Amygdala (tissue), 56 donors: ENCODE measurements at places on chromosomes 5 and 9.

GRCh38 chr9:3976865-3977613 lies 322.8 kb downstream of the GLIS3 start:
- no peak for DNase-seq

- DNase-seq, result no peak
Observed at GRCh38 chr5:115809946-115810345, 6.5 kb downstream of the CDO1 start.

GRCh38 chr5:140642718-140643117 lies 3.5 kb downstream of the TMCO6 start:
- no peak for DNase-seq

- DNase-seq, result no peak
Observed at GRCh38 chr9:14769230-14769571, 46.7 kb upstream of the CER1 start.

GRCh38 chr5:175501759-175502158 lies 23.4 kb downstream of the SFXN1 start:
- no peak for DNase-seq

GRCh38 chr9:88781628-88782391 lies 209.5 kb upstream of the S1PR3 start:
- no peak for DNase-seq

DNA sequence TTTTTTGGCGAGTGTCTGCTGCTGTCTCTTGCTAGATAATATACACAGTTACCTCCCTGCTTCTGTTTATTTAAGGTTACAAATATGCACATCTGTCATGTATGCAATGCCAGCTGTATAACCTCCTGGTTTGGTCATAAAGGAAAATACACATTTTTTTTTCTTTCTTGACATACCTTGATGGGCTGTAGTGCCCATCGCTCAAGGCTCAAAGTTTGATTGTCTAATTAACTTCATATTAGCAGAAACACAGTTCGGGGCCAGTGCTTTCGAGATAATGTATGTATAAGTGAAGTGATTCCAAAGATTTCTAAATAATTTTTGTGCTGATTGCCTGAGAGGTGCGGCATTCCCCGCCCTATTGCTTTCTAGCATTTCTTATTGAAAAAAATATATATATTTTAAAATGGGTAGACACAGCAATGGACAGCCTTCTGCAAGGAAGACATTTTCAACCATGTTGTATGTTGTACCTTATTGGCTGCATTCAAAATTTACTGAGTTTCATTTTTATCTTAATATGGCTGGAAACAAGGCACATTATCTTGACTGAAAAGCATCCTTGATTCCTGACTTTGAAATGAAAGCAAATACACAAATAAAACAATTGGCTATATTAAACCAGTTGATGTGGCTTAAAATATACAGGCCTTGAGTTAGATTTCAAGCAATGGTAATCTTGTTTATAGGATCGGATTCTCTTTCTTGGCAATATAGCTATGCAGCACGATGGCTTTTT lies 206.2 kb downstream of the MEF2C start:
- no peak for DNase-seq

- no peak for DNase-seq
Observed at GRCh38 chr9:16598316-16598715, 272.2 kb downstream of the BNC2 start.

DNA sequence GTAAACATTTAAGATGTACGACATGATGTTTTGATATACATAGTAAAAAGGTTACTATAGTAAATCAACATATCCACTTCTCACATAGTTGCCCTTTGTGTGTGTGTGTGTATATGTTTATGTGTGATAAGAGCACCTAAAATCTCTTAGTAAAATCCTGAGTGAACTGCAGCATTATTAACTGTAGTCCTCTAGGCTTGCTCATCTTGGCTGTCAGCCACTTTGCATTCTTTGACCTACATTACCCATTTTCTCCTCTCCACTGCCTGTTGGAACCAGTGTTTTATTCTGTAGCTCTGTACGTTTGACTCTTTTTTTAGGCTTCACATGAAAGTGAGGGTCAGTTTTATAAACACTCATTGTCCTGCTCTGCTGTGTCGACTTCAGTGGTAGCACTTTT lies 24.4 kb downstream of the C5orf22 start:
- no peak for DNase-seq

- DNase-seq, result no peak
Observed at GRCh38 chr9:127611603-127611898, 526 bp upstream of the STXBP1 start.

DNA sequence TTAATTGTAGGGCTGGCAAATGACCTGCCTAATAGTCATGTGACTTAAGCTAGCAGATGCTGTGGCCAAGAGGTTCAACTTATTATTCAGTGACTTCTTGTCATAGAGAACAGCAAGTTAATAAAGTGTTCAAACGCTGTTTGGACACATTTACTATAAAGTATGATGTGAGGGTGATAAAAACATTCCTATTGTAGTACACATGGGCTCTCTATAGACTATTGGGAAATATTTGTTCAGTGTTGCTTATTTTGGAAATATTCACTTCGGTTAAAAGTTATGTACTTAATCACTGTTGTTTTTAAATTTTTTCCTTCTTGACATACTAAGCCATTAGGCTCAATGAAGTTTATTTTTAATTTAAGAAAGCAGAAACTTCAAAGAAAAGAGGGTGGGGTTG lies 345.0 kb downstream of the NNT start:
- DNase-seq, result no peak

DNA sequence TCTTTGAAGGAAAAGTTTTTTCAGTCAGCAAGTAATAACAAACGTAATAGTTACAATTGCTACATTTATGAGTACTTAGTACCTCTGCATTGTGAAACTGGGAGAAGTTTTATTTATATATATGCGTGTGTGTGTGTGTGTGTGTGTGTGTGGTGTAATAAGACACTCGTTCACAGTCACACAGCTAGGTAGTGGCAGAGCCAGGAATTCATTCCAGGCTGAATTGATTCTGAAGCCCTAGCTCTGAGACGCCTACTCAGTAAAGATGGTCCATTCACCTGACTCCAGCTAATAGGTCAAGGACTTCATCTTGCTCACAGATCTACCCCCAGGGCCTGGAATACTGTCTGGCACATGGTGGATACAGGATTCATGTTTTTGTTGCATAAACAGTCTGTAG lies 13.6 kb upstream of the CAST start:
- no peak for DNase-seq

- no peak for DNase-seq
Observed at GRCh38 chr9:27433631-27434325, 90.3 kb upstream of the IFNK start.

- DNase-seq, result no peak
Observed at GRCh38 chr9:136044207-136044970, 50.7 kb downstream of the NACC2 start.
